ENCODE measurements at places on chromosomes 6 and 20.

- DNase-seq, result no peak
These were observed 72.7 kb downstream of the HDDC2 start for GRCh38 chr6:125228981-125229479.

- no peak for DNase-seq
These were observed 595 bp downstream of the FKBPL start for GRCh38 chr6:32129297-32130088.

DNA sequence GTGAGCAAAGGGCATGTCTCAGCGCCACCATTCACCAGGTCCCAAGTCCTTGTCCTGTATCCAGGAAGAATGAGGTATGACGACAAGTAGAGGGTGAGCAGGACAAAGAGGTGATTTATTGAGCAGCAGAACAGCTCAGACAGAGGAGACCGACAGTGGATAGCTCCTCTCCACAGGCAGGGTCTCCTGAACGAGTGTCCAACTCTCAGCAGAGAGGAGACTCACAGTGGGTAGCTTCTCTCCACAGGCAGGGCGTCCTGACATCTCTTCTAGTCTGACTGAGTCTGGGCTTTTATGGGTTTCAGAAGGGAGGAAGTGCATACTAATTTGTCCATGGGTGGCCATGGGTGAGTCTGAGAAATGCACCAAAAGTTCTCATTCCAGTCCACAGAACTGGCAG is 204.7 kb downstream of the ANKRD60 start:
- DNase-seq, result no peak

DNA sequence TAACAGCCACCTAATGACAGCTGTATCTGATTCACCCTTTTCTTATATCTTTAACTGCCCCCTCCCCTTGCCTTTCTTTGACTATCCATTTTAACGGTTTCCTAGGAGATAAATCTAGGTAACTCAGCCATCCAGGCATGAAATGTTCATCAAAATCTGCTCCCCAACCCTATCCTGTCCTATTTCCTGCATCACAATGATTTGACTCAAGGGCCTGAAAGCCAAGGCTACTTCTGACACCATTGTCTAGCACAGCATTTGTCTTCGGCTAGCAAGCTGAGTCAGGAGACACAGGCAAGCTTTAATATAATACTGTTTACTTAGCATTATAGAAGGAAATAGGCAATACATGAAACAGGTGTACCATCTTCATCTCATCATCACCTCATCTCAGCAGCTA is 31.6 kb upstream of the MANEA start:
- DNase-seq, result no peak

- no peak for DNase-seq
These were observed 2.3 kb downstream of the ARID1B start for GRCh38 chr6:156779206-156780094.

DNA sequence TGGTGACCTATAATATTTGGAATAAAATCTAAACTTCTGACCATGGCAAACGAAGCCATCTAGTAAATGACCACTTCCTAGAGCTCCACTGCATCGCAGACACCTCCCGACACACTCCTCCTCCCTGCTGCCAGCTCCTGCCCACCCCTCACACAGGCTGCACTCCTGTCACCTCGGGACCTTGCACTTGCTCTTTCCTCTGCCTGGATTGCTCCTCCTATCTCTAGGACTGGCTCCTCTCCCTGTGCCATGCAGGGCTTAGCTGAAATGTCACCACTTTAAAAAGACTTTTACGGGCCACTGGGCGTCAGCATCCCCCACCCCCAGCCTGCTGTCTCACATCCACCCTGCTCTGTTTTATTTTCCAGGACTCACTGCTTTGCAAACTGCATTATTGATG is 87.6 kb upstream of the MC3R start:
- DNase-seq, result no peak

- no peak for DNase-seq
These were observed 70.4 kb downstream of the COL12A1 start for GRCh38 chr6:75135450-75135849.

DNA sequence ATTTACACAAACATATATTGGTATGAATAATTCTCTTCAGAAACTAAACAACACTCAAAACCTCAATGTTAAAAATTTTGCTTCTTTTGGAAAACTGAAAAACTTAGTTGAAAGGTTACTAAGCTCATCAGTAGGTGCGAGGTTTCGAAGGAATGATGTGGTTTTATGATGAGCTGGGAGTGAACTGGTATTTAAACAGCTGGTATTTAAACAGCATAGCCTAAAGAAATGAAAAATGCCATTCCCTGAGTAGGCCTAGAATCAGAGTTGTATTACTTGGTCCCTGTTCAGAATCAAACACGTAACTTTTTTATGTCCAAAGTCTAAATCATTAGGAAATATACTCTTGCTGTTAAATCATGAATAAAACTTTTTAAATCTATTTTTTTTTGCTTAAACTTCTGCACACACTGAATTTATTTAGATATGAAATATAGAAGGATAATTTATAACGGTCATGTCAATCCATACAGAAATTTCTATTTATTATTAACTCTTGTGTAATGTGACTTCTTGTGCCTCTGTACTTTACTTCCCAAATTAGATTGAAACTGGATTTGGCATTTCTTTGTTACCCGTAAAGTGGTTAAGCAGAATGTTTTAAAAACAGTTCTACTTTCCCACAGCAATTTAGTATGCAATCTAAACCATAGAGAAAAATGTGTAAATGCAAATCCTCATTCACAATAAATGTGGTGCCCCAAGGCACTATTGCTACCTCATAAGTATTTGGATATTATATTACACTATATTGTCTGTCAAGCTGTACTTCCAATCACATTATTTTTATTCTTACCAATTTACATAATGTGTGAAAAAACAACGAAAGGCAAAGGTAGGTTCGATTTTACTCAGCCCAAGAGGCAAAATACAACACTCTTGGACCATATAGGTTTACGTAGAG is 124.1 kb downstream of the HS3ST5 start:
- DNase-seq, result no peak

Measured in cortex of kidney (tissue), 1 donor.